NCI-H146 (cell line): ENCODE measurements at places on chromosomes 4 and X.

GRCh38 chr4:118389721-118390120, 36.9 kb upstream of the PRSS12 start:
- no peak for DNase-seq

DNA sequence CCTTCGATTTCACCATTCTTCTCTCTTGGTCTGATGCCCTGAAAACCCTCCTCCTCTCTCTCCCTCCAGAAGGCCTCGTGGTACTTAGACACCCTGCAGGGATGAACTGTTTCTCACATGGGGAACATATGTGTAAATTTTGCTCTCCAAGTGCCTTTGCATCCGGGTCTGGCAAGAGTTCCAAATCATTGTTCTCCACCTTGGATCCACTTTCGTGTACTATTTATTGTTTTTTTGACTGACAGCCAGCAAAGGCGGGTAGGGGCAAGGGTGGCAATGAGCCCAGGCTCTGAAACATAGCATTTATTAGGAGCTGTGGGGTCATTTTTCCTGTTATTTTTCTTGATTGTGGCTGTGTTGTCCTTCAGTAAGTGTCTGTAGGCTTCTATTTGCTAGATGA, 81.7 kb downstream of the RTL5 start:
- no peak for DNase-seq

DNA sequence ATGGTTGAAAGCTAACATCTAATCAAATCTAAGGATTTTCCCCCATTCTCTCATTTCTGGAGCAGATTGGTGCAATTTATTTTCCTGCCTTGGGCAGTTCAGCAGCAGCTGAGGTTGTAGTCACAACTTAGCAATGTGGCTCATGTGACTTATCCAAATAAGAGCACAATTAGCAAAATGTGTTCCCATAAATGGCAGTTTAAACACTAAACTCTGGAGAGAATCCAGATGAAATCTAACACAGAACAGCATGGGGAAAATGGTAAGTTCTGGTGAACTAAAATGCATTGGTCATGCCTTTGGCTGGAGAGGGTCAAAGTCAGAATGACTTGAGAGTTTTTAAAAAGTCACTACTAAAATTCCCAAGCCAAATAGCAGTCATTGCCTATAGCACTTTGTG, 422.6 kb upstream of the DIPK2B start:
- DNase-seq, result peak; percentile 20

DNA sequence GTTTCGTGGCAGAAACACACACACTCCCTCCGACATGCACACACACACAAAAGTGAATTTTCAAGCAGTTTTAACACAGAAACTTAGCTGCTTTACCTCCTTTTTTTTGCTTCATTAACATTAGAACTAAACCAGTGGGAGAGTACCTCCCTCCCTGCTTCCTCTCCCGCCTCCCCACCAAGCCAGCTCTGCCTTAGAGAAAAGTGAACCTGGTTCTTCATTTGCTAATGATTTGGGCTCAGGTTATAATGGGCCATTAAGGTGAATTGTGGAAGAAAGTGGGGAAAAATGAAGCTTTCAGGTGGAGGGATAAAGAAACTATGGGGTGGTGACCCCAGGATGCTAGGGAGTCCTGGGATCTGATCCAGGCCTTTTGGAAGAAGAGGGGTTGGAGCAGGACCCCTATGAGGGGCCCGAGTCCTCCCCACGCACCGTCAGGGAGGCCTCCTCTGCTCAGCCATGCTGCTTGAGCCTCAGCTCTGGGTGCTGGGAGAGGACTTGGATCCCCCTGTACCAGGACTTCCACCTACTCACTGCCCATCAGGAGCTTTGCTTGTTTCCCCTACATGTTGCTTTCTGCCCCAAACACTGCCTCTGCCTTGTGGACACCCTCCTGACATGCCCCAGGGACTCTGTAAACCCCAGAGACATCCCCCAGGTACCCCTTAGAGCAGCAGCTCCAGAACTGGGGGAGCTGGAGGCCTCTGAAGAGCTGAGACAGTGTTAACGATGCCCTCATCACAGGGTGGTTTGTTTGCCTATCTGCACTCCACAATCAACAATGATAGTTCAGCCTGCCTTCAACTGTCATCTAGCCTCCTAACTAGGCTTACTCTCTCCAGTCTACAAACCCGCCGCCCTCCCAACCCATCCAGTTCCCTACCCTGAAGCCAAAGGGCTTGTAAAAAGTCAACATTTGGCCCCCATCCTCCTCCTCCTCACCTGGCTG, 6.5 kb upstream of the JADE1 start:
- DNase-seq, result no peak

- DNase-seq, result no peak
These were observed 5.3 kb upstream of the SPOCK3 start for GRCh38 chr4:167239627-167240026.

- DNase-seq, result no peak
These were observed 89.0 kb downstream of the EFNB1 start for GRCh38 chrX:68917799-68918198.
